ENCODE measurements at places on chromosomes 5 and 9.

DNA sequence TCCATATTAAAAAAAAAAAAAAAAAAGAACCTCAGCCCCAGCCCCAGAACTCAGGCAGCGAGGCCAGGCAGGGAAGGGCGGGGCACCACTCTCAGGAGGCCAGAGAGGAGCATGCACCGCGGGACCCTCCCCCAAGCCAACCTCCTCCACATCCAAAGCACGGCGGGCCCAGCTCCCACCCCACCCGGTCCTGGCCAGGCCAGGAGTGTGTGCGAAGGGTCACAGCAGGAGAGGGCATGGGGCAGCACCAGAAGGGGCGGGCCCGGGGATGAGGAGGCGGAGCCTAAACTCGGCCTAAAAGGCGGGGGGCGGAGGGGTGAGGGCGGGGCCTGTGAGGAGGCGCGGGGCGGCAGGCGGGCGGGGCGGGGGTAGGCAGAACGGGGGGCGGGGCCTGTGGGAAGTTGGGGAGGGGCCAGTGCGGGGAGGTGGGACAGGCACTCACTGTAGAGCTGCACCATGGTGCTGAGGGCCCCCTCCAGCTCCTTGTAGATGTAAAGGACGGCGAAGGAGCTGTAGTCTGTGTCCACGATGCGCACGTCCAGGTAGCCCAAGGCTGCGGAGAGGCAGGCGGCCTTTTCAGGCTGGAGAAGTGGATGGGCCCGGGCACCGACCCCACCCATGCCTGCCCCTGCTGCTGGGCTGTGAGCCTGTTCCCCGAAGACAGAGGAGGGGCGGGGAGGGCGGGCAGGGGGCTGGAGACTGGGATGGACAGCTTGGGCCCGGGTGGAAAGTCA lies 1.2 kb downstream of the LCN15 start:
- peak; percentile 89 for DNase-seq

GRCh38 chr5:55533521-55534435 lies 986 bp downstream of the PLPP1 start:
- peak; percentile 64 for DNase-seq

DNA sequence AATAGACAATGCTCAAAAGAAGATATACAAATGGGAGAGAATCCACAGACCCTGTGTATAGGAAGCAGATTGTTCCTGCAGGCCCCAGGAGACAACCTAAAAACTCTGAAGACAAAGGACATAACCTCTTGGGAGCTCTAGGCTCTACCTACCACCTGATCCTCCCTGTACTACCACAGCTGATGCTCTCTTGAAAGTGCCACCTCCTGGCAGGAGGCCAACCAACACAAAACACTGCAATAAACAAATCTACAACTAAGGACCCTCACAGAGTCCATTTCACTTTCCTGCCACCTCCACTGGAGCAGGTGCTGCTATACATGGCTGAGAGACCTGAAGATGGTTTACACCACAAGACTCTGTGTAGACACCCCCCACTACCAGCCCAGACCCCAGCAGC lies 49.0 kb downstream of the STARD4 start:
- DNase-seq, result no peak

DNA sequence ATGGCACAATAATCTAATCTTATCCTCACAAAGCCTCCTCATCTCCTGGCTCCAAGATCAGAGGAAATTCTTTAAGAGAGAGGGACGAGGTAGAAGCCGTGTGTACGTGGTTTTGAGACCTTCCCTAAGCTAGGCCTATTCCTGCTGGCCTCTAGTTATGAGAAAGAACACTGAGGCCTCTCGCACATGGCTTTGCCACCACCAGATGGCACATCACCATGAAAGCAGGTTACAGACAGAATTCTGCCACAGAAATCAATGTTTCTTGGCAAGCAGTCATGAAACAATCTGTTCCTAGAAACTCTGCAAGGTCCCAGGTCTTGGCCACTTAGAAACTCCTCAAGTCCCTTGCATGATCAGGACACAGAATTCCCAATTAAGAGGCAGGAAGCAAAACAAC lies 268.2 kb upstream of the TAS2R1 start:
- peak; percentile 46 for DNase-seq

DNA sequence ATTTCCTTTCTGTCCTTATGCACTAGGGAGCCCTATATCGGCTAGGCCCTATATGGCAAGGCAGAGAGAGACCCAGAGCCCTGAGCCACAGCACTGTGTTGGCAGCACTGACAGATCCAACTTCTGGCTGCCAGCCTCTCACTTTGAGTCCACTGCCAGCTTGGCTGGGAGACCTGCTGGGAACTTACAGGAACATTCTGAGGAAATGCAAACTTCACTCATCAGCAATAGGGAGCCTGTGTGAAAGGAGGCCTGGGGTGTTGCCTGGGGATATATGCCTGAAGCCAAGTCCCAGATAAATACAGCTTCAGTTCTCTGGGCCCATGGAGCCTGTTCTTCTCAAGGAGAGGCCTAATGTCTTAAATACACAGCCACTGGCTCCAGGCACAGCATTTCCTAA lies 78.0 kb downstream of the ADRB2 start:
- DNase-seq, result no peak

DNA sequence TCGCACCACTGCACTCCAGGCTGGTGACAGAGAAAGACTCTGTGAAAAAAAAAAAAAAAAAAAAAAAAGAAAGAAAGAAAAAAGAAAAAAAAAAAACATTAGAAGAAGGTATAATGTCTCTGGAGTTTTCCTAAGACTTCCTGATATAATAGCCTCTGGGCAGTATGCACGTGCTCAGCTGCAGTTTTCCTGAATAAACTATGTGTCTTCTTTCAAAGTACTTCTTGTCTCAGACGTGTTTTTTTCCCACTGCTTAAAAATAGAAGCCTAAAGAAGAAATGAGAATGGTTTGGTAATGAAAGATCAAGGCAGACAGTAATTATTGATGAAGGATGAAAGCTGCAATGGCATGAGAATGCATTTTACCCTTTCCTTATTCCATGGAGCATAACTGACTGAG lies 148.1 kb upstream of the TRPC7 start:
- no peak for DNase-seq

DNA sequence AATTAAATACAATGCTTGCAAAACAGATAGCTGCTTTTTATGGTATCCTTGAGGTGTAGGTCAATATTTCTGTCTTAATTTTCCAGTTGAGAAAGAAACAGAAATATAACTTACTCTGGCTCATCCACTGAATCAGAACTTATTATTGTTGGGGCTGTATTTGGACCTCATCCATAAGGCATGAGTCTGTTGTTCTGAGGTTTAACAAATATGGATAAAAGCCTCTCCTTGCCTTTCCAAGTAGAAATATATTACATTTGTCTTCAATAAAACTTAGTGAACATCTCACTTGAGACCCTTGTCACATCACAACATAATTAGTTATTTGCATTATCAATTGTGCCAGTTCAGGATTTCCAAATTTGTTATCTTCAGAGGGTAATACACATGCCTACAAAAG lies 525.8 kb downstream of the AGTPBP1 start:
- no peak for DNase-seq

DNA sequence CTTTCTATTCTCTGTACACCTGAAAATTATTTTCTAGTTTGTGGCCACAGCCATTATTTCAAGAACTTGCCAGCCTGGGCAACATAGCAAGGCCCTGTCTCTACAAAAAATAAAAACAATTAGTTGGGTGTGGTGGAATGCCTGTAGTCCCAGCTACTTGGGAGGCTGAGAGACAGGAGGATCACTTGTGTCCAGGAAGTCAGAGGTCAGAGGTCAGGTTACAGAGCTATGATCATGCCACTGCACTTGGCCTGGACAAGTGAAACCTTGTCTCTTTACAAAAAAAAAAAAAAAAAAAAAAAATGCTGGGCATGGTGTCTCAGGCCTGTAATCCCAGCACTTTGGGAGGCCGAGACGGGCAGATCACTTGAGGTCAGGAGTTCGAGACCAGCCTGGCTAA lies 58.3 kb downstream of the HMGCR start:
- no peak for DNase-seq

DNA sequence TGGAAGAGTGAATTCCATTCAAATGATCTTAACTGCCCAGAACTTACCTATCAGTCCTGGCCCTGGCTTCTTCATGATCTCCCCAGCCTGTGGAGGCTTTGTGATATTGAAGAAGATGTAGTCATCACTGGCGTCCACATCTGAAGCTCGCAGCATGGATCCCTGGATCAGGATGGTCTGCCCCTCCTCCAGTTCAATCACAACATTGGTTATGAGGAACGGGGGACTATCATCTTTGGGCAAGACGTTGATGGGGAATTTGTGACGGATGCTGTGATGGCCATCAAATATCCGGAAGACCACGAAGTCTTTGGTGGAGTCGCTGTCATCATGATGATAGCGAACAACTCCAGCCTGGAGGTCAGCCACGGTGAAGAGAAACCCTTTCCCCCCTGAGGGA lies 68.0 kb downstream of the FREM1 start:
- no peak for DNase-seq

DNA sequence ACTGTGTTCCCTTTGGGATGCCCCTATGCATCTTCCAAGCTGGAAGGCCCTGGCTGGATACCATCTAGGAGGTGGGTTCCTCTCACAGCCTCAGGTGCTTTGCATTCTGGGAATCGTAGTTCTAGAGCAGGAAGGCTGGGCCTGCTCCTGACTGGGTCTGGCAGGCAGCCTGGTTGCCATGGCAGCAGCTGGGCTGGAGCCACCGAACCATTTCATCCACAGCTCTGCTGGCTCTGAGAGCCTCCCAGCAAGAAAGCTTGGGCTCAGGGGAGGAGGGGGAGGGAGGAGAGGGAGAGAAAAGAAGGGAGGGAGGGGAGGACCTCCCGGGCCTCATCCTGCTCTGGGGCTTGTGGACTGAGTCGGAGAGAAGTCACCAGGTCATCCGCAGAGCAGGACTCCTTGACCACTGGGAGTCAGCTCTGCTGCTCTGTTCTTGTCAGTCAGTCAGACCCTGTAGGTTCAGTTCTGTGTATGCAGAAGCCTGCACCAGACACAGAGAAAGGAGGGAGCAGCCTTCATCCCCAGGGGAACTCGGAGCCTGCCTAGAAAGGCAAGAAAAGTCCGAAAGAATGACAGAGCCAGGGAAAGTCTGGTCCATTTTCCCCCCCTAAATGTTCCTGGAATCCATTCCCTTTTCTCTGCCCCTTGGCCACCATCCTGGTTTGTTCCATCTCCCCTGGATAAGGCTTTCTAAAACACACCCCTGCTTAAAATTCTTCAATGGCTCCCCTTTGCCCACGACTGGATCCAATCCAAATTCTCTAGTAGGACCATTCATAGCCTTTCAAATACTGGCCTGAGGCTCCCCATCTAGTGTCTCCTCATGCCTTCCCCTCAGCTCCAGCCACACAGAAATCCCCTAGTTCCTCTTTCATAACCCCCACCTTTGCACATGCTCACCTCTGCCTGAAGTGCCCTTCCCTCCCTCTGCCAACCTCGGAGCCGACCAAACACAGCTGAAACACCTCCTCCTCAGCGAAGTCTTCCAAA lies 65.4 kb upstream of the ARAP3 start:
- DNase-seq, result peak; percentile 91

DNA sequence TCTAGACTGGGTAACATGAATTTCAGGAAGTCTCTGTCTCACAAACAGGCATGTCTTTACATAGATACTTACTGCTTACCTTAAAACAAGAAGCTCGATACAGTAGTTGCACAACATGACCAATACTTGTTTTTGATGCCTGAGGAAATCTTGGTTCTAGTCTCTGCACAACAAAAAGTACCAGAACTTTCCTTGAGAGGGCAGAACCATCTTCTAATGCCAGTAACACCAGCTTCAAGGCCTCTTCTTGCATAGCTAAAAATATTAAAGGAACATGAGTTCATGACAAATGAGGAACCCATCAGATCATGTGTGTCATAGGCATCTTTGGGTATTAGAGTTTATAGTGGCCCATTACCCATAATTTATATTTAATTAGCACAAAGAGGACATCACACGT lies 22.0 kb downstream of the RC3H2 start:
- no peak for DNase-seq

DNA sequence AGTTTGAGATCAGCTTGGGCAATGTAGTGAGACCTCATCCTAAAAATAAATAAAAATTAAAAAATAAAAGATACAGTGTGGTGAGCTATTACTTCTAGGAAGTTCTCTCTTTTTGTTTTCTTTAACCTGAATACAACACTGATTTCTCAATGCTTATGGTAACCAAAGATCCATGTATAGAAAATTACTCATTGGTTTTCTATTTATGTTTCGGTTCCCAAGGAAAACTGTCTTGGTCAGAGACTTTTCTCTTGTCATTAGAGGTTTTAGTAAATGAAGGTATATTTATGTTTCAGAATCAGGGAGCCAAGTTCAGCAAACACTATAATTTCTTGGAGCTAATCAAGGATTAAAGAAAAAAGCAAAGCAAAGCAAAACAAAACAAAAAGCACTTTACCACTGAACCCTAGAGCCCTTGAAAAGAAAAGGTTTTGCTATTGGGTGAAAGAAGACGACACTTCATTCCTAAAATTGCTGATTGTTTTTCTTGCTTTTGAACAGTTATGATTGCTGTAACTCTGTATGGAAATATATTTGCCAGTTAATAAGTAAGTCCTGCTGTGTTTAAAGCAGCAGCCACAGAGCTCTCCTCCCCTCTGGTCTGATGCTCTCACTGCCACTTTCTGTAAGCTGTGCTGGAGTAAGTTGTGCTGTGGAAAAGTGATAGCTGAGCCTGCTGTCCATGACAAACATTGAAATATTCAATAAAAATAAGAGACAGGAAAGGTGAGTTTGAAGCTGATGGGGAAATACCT lies 298.2 kb downstream of the CD180 start:
- no peak for DNase-seq

GRCh38 chr9:34501889-34502425 lies 20.8 kb downstream of the ENHO start:
- DNase-seq, result peak; percentile 56

DNA sequence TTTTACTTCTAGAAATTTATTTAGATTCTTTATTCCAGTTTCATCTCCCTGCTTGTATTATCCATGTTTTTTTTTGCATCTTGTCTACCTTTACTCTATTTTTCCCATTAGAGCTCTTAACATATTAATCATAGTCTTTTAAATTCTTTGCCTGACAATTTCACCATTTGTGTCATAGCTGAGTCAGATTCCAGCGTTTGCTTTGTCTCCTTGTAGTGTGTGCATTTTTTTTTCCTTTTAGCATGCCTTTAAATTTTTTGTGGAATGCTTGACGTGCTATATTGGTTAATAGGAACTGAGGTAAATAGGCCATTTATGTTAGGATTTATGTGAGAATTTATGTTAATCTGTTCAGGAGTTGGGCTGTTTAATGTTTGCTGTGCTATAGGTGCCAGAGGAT lies 41.8 kb upstream of the NFIL3 start:
- no peak for DNase-seq

- no peak for DNase-seq
These were observed 12.4 kb downstream of the UBAP1 start for GRCh38 chr9:34190996-34191892.

- no peak for DNase-seq
These were observed 50.0 kb upstream of the ORM1 start for GRCh38 chr9:114272739-114273431.

- peak; percentile 61 for DNase-seq
These were observed 898 bp downstream of the STC2 start for GRCh38 chr5:173327084-173327947.

DNA sequence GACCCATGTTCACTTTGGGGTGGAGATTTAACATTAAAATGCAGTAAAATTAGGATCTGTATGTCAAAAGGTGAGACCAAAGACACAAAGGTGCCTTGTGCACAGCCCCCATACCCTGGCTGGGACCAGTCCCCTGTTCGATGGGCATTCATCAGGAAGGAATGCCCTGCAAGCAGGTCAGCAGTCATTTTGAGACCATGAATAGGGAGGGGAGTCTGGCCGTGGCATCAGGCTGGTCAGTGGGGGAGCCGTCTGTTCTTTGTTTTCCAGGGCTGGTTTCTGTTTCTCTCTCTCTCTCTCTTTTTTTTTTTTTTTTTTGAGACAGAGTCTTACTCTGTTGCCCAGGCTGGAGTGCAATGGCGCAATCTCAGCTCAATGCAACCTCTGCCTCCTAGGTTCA lies 68.9 kb upstream of the GOLM1 start:
- DNase-seq, result no peak

GRCh38 chr9:115133649-115134048 lies 15.7 kb upstream of the TNC start:
- no peak for DNase-seq
